ENCODE measurements at places on chromosomes 7 and 10.
A peak's percentile ranks its signal among the peaks of the same experiment; 100 is the strongest.

- no peak for DNase-seq
Observed at GRCh38 chr10:100788002-100788903, 42.9 kb downstream of the PAX2 start.

DNA sequence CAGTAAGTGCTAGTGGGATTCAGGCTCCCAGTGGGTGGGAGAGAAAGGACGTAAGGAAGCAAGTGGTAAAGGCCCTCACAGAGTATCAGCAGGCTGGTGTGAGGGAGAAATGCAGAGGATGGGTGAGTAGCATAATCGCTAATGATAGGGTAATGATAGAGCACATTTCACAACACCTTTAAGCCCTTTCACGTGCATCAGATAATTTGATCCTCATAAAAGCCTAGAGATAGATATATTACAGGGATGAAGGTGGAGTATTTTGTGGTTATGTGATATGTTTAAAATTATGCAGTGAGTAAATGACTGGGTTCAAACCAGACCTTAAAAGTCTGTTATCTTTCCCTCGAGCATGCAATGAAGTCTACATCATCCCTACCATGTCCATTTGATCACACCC is 10.3 kb downstream of the LEP start:
- no peak for DNase-seq

- DNase-seq: no peak
Observed at GRCh38 chr7:116315293-116315692, 105.0 kb downstream of the TES start.

GRCh38 chr7:27079234-27079975 is 16.4 kb downstream of the HOXA1 start:
- no peak for DNase-seq

DNA sequence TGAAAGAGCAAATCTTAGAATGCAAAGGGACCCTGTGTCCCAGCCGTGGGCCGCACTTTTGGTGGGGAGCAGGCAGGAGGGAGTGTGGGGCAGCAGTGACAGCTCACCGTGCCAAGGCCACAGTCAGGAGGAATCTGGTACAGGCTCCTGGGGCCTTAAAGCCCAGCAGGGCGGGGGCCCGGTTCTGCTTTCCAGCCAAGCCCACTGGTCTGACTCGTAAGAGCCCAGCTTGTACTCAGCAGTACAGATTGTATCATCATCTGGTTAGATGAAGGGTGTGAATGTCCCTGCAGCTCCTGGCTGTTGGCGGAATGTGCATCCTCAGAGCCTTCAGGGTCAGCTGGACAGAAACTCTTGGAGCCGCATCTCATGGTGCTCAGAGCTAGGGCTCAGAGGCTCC is 30.5 kb upstream of the TRIM8 start:
- no peak for DNase-seq

DNA sequence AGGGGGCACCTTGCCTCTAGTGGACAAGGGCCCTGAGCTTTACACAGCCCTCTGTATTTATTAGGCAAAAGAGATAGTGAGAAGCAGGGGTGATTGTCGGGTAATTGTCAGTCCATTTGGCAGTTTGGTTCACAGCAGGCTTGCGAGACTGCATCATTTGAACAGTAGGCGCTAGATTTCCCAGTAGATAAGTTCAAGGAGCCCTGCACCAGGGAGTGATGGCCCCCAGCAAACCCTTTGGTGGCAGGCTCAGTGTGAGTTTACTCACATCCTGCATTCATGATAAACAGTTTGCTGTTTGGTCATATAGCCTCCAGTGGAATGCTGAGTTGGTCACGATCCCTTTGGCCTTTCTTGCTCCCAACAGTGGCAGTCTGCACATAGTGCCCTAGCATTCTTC is 59.4 kb downstream of the MARCHF5 start:
- no peak for DNase-seq

DNA sequence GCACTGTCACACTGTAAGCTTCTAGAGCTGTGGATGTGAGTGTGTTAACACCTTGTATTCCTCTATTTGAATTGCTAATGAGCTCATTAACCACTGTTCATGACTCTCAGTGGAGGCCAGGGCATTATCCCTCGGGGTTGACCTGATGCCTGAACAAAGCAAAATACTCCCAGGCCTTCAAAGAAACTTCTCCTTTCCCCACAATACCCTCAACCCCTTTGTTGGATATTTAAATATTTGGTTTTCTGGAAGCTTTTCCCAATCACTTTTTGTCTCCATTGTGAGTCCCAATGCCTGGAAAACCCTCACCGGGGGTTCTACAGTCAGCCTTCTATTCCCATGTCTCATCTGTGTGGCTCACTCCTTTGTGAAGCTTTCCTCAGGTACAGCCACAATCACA is 780.1 kb downstream of the PHTF2 start:
- DNase-seq: no peak

GRCh38 chr7:5500056-5500776 is 76.6 kb upstream of the TNRC18 start:
- no peak for DNase-seq

- no peak for DNase-seq
Observed at GRCh38 chr7:3578399-3578798, 277.3 kb downstream of the SDK1 start.

- DNase-seq: no peak
Observed at GRCh38 chr10:63331586-63331985, 134.2 kb downstream of the JMJD1C start.

DNA sequence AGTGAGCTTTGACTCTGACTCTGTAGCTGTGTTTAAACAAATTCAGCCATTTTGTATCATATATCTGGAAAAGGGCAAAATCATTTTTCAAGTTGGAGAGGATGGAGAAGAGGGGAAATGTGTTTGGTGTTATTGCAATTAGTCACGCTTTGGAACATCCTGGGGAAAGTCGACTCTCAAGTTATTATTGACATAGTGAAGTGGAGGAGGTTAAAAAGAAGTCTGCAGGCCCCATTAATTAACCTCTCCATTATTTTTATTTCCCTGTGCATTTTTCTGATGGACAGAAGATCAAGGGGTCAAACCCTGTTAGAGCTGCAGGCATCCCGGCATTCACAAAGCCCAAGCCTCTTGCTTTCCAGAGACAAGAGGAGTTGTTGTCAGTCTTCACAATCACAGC is 132.6 kb downstream of the TEX36 start:
- DNase-seq: no peak

DNA sequence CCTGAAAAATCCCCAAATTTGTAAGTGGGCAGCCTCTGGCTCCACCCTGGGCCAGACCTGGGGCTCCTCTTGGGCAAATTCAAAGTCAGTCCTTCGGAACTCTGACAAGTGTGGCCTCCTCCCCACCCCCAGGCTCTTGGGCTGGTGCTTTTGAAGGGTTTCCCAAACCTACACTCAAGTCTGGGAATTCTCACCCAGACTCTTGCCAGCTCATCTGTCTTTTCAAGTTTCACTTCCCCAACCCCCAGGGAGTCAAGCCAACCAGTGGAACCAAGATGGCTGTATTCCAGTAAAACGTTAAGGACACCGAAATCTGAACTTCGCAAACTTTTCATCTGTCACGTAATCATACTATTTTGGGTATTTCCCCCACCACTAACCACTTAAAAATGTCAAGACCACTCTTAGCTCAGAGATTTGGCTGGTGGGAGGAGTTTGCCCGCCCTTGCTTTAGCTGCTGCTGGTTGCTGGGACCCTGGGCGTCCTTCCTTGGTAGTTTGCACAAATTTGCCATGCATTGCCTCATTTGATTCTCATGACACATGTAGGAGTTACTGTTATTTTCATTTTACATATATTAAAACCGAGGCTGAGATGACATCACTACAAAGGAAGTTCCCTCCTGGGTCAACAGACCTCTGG is 1.7 kb upstream of the MYO1G start:
- DNase-seq: peak; percentile 79

DNA sequence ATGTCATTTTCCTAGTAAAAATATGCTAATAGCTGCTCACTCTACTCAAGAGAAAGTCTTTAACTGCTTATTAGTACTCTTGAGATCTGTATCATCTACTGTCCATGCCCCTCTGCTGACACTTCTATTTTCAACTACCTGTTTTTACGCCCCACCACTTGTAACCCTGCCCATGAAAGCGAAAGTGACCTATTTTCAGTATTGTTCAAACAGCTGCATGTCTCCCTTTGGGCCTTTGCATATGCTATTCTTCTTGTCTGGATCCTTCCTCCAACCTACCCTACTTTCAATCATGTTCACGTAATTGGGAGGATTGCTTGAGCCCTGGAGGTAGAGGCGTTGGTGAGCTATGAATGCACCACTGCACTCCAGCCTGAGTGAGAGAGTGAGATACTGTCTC is 1481.3 kb downstream of the GATA3 start:
- no peak for DNase-seq

- DNase-seq: no peak
Observed at GRCh38 chr10:43574906-43575305, 490 bp upstream of the ZNF239 start.

- no peak for DNase-seq
Observed at GRCh38 chr10:44383749-44384600, 922 bp downstream of the CXCL12 start.

- no peak for DNase-seq
Observed at GRCh38 chr10:94088926-94089381, 95.2 kb downstream of the PLCE1 start.

DNA sequence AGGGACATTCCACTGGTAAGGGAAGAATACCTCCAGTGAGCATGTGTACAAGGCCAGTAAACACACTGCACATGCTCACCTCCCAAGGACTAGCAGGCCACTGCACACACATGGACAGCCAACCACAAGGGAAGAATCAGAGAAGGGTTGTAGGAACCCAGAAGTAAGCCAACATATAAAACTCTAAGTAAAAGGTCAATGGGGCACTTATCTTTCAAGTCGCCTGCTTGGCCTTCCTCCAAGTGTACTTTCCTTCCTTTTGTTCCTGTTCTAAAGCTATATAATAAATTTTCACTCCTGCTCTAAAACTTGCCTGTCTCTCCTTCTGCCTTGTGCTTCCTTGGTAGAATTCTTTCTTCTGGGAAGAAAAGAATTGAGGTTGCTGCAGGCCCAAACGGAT is 33.0 kb downstream of the ORC5 start:
- DNase-seq: no peak

GRCh38 chr10:101952191-101952590 is 103.8 kb downstream of the ARMH3 start:
- DNase-seq: no peak

DNA sequence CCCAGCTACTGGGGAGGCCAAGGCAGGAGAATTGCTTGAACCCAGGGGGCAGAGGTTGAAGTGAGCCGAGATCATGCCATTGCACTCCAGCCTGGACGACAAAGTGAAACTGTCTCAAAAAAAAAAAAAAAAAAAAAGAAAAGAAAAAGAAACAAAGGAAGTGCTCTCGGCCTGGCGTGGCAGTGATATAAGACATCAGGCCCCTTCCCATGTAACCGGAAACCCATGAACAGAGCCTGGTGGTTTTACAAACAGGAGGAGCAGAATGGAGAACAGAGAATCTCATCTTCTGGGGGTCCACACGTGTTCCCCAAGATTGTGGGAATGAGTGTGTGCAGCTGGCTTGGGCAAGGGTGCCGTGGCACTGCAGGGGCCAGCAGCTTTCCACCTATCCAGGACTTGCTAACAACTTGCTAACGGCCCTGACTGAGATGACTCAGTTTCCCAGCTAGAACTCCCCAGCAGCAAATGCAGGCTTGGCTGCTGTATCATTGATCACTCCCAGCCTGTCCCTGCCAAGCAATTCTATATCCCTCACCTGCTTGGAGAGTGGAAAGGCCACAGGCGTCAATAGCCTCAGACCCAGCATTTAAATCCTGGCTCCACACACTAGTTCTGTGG is 103.0 kb downstream of the COL26A1 start:
- DNase-seq: no peak

GRCh38 chr7:117014673-117015133 is 61.4 kb downstream of the ST7 start:
- no peak for DNase-seq

DNA sequence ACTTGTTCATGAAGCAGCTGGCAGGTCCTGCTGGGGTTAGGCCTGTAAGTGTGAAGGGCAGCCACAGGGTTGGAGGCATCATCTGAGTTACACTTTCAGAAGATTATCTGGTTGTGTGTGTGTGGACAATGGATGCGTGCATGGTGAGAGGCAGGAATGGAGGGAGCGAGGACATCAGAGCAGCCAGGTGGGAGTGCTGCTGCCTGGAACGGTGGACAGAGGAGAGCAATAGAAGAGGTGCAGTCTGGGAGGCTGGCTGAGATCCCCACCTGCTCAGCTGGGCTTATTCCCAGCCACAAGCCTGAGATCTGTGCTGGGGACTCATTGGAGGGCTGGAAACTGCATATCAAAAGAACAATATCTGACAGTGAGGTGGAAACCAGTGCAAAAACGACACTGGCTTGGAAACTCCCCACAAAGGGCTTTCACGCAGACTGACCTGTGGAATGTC is 17.9 kb downstream of the ZNF488 start:
- DNase-seq: no peak

- DNase-seq: peak; percentile 36
Observed at GRCh38 chr7:128361411-128362379, at the start of gene PRRT4. TSS of gene PRRT4 (minus strand) at chr7:128361690.

DNA sequence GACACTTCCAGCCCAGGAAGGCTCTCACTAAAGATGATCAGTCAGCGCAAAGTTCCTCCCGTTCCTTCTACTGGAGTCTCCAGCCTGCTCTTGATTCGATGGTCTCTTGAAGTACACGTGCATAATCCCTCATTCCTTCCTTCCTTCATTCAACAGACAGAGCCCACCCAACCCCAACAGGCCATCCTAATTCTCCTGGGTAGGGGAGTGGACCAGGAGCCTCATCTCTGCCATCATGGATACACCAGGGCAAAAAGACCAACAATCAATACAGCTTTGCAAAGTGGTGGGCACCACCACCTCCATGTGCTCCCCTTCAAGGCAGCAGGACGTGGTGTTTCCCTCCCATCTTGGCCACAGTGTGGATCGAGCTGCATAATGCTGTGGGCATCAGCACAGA is 446.3 kb downstream of the GRID1 start:
- DNase-seq: no peak

- DNase-seq: no peak
Observed at GRCh38 chr7:25486656-25487055, 258.4 kb upstream of the NPVF start.

Data from CD4-positive, alpha-beta T cell treated with Interleukin-4 for 4 hours (primary cell).